Gastroesophageal sphincter (tissue), 4 donors: ENCODE measurements at places on chromosomes 12 and 14.
A peak's percentile ranks its signal among the peaks of the same experiment; 100 is the strongest.

GRCh38 chr12:91988086-91988923 is 157.3 kb downstream of the BTG1 start:
- ATAC-seq = peak; percentile 16

GRCh38 chr14:32513571-32514009 is 184.5 kb downstream of the AKAP6 start:
- no peak for ATAC-seq

GRCh38 chr12:94272280-94272679 is 123.9 kb downstream of the PLXNC1 start:
- no peak for ATAC-seq

DNA sequence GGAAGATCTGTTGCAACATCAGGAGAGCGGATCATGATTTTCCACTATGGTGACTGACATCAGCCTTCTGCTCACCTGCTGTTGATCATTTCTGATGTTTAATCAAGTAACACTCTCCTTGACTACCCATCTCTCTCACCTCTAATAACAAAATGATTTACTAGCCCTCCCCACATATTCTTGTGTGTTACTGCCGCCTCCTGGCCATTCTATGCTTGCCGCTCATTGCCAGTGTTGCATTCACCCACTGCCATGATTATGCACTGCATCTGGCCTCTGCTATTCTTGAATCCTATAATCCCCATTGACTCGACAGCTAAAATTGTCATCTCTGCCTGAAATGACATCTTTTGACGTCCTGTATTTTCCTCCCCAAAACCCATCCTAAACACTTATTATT is 113.8 kb downstream of the RERGL start:
- no peak for ATAC-seq

- peak; percentile 80 for ATAC-seq
Observed at GRCh38 chr12:91098941-91099340, 12.4 kb downstream of the LUM start.

DNA sequence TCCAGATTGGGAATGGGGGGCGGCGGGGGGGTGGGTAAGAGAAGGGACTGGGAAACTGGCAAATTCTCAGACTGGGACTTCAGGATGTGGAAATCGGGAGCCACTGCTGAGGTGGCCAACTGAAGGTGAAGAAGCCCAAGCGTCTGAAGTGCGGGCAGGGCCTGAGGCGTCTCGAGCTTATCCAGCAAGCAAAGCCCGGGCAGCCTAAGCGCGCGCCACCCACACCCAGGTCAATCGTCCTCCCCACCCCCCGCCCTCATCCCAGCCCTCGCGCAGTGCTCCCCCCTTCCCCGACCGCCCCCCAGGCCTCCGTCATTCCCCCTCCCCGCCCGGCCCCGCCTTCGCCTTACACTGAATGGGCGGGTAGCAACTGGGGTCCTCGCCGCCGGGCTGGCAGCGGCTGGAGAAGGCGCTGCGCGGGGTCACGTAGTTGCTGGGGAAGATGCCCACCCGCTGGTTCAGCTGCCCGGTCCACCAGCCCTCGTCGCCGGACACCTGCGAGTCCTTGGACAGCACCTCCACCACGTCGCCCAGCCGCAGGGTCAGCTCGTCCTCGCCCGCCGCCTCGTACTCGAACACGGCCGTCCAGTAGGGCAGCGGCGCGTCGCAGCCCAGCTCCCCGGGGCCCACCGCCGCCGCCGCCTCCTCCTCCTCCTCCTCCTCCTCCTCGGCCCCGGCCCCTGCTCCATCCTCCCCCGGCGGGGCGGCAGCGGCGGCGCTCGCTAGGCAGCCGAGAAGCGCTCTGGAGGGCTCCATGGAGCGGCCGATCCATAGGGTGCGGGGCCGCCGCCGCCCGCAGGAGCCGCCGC is 693 bp downstream of the MAP3K9 start:
- peak; percentile 4 for ATAC-seq
